ENCODE measurements at places on chromosomes 6 and 20. TPM values are rescaled to one million over a fixed set of nuclear protein-coding genes. Genes with fewer than 3 reads are reported as not detected.
A peak's percentile ranks its signal among the peaks of the same experiment; 100 is the strongest.

Gene TEAD3
- 5.3 TPM for total RNA-seq

- DNase-seq, result no peak
Measured at GRCh38 chr6:39815356-39815755, 23.2 kb downstream of the DAAM2 start.

GRCh38 chr6:20365456-20365855 lies 36.2 kb upstream of the E2F3 start:
- no peak for DNase-seq

DNA sequence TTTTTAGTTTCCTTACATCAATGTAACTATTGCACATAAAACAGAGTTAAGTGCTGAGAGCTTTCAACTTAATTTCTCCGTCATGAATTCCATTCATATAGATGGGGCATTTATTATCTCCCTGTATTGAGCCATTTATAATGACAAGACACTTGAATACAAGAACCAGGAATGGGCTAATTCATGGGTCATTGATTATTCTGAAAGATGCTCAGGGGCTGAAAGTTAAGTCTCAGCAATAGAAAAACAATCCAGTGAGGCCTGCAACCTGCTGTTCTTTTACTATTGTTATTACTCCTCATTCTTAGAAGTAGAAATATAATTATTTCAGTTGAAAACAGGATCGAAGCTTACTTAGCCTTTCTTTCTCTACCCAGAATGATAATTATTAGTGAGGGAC lies 307.7 kb downstream of the MMUT start:
- no peak for DNase-seq

- DNase-seq, result no peak
Measured at GRCh38 chr6:62797190-62797589, 414.1 kb upstream of the FKBP1C start.

GRCh38 chr6:150417899-150418826 lies 49.4 kb downstream of the IYD start:
- peak; percentile 86 for DNase-seq

GRCh38 chr6:39300739-39301138 lies 13.5 kb downstream of the KCNK17 start:
- DNase-seq, result no peak

Measured in bronchial epithelial cell (primary cell).